ENCODE measurements at places on chromosomes 1 and 21.

GRCh38 chr1:54715493-54716298 is at the start of gene TTC4:
TTC4 (plus strand) TSS chr1:54715861; CDS start chr1:54715909, 48 bp downstream.
- peak; percentile 96 for DNase-seq

DNA sequence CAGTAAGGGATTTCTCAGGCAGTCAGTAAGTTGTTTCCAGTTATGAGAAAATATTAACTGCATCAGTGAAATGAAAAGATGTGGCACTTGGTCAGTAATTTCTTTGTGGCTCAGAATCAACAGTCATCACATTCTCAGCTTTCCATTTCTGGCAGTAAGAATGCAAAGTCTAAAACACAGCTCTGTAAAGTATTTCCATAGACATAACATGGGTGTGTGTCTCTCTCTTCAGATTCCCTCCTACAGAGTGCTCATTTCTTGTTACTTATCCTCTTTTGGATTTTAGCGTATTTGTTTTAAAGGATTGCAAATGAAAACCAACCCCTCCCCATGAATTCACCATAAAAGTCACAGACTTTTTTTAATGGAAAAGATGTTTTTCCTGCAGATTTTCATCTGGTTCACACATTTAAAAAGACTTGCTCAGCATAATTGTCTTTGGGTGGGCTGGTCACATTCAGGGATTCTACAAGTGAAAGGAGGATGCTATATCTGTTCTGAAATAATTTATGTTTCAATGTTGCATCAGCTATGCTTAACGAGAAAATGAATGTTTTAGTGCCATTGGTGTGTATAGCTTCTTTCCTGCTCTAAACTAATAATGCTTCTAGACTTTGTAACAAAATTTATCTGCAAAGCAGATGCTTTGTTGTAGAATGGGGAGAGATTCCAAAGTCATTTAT is 34.6 kb upstream of the CD55 start:
- no peak for DNase-seq

- no peak for DNase-seq
Measured at GRCh38 chr1:203089651-203090045, 3.8 kb upstream of the MYOG start.

DNA sequence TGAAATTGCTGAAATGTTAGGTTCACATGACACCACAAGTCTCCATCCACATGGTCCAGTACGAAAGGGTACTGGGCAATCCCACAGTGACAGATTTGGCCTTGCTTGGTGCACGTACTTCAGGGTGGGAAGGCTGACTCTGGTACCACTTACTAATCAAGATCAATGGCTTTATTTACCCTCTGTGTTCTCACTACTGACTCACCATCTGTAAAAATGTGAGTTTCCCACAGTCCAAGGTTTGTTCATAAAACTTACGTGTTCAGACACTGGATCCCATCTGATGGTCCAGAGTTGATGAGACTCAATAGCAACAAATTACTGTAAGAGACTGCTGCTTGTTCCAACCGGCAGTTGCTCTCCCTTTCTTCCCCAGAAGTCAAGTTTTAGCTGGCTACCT is 231.7 kb downstream of the LMX1A start:
- no peak for DNase-seq
